ENCODE measurements at places on chromosomes 5 and 9. TPM values are rescaled to one million over a fixed set of nuclear protein-coding genes. Genes with fewer than 3 reads are reported as not detected.

The FPGS gene
- total RNA-seq, result 59.5 TPM

The WNK2 gene
- 0.49 TPM for total RNA-seq

The PHYKPL gene
- 25.2 TPM for total RNA-seq

The ANGPTL2 gene
- total RNA-seq, result 1.5 TPM

The SPATA31C2 gene
- total RNA-seq, result not detected

The PTGR1 gene
- total RNA-seq, result 62.0 TPM

The PCDHA12 gene
- total RNA-seq, result 0.45 TPM

The SOWAHA gene
- total RNA-seq, result not detected

The MLLT3 gene
- total RNA-seq, result 8.8 TPM

The TXNDC15 gene
- total RNA-seq, result 36.4 TPM

The ABO gene
- not detected for total RNA-seq

The PCAT7 gene
- not detected for total RNA-seq

- DNase-seq, result no peak
Observed at GRCh38 chr5:91061946-91062562, 321.1 kb downstream of the ARRDC3 start.

- DNase-seq, result peak; percentile 82
Observed at GRCh38 chr9:304519-305185, 90.0 kb downstream of the DOCK8 start.

GRCh38 chr9:28688172-28688571 lies 1114.9 kb upstream of the C9orf72 start:
- DNase-seq, result peak; percentile 54

- DNase-seq, result peak; percentile 5
Observed at GRCh38 chr5:148386041-148386440, 2.3 kb downstream of the FBXO38 start.

DNA sequence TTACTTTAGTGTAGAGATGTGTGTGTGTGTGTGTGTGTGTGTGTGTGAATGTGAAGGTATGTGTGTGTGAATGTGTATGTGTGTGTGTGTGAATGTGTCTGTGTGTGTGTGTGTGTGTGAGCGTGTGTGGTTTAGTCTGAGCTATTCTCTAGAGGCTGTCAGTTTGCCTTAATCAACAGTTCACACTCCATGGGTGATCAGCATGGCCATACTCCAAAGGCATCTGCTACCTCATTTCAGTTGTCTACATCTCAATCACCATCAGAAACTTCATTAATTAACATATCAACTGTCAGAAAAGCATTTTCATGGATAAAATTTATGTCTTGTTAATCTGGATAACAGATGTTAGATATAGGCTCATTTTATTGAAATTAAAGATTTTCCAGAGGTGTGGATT lies 103.1 kb upstream of the PTPN3 start:
- DNase-seq, result no peak

DNA sequence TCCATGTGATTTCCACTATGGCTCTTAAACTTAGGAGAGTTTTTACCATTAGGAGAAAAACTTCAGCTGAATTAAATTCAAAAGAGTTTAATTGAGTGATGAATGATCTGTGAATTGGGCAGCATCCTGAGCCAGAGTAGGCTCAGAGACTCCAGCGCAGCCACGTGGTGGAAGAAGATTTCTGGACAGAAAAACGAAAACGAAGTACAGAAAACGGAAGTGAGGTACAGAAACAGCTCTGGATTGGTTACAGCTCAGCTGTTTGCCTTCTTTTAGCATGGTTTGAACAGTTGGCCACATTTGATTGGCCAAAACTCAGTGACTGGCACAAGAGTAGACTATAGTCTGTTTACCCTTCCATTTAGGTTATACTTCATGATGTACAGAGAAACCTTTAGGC lies 69.2 kb upstream of the PLPP1 start:
- no peak for DNase-seq

DNA sequence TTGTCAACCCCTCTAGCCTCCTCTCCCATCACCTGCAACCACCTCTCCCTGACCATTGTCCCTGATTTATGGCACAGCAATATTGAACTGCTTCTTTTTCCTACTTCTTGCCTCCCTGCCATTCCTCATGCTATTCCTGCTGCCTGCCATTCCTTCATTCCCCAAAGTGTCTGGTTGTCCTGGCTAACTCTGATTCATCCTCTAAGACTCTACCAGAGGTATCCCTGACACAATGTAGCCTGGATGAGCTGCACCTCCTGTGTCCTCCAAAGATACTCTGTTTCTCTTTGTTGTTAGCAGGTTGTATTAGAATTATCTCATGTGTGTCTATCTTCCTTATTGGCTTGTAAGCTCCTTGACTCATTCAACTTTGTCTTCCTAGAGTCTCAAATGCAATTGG lies 53.5 kb upstream of the PTPN3 start:
- DNase-seq, result no peak

DNA sequence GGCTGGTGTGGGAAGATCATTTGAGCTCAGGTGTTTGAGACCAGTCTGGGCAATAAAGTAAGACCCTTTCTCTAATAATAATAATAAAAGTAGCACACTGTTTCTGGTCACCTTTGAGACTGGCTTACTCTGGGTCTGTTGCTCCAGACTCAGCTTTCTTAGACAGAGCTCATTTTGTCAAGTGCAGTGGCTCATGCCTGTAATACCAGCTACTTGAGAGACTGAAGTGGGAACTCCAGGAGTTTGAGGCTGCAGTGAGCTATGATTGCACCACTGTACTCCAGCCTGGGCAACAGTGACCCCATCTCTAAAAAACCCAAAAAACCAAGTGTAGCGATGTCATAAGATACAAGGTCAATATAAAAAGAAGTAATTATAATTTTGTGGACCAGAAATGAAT lies 36.4 kb upstream of the RNU6ATAC start:
- DNase-seq, result no peak

DNA sequence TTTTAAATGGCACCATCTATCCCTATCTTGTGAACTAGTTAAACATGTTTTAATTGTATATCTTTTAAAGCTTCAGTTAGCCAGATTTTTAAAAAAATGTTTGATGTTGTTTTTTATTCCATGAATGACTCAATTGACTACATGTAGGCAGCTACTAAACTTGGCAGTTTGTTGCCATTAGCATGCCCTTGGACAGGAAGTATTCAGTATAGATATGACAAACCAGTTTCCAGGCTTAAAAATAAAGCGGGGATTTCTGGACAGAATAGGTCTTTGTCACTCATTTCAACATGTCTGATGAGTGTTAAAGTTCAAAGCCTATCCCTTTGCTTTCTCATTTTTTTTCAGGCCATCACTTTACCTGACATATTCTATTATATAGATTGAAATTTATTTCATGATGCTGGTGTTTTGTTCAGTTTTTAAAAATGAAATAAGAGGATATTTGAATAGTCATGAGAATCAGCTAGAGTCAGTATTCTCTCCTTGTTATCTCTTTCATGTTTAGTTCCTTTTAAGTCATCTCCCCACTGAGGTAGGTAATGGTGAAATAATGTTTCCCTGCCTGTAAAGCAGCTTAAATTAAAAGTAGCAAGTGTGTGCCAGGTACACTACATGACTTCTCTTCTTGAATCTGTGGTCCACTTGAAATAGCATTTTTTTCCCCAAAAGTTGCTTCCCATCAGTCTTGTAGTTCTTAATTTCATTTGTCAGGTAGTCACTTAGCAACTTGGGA lies 11.9 kb downstream of the TNFAIP8 start:
- DNase-seq, result peak; percentile 85

DNA sequence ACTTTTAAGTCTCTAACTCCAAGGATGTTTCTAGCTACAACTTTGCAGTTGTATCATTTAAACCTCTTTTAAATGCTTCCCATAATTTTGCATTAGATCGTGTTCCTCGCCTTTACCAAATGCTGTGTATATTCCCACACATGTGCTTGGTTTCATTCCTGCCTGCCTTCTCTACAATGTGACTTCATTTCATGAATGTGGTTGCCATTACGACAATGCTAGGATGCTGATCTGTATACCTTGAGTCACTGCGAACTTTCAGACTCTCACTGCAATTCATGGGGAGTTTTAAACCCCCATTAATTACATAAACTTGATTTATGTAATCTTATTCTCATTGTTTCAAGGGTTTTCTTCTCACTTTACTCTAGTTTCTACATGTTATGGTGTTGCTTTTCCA lies 50.3 kb downstream of the UBE2QL1 start:
- no peak for DNase-seq

- DNase-seq, result peak; percentile 90
Observed at GRCh38 chr5:112958093-112959088, 18.2 kb upstream of the DCP2 start.

- DNase-seq, result no peak
Observed at GRCh38 chr5:76413746-76414145, 10.7 kb downstream of the IQGAP2 start.

DNA sequence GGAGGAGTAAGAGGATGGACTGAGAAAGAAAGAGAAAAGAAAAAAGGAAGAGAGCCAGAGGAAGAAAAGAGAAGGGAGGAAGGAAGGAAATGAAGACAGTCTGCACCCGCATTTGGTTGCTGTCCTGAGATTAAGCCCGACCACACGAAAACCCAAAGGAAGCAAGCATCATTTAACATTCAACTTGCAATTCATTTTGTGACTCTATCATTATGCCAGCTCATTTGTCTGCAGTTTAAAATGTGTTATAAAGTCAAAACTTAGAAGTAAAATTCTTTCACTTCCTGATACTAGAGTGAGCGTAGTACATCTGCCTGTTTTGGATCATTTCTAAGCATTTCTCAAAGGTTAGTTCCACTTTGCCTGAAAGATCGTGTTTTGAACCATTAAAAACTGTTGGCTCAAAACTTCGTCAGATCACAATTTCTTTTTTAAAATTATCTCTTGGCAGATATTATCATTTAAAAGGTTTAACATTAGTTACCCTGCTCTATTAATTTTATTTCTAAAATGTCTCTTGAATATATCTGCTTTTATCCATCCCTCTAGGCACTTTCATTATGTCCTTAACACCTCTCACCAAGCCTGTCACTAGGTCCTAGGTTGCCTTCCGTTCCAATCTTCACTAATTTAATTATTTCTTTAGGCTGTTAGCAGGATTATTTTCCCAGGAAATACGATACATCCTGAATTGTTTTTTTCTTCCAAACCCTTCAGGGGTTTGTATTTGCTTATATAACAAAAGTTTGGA lies 240.9 kb downstream of the TLE4 start:
- DNase-seq, result no peak

DNA sequence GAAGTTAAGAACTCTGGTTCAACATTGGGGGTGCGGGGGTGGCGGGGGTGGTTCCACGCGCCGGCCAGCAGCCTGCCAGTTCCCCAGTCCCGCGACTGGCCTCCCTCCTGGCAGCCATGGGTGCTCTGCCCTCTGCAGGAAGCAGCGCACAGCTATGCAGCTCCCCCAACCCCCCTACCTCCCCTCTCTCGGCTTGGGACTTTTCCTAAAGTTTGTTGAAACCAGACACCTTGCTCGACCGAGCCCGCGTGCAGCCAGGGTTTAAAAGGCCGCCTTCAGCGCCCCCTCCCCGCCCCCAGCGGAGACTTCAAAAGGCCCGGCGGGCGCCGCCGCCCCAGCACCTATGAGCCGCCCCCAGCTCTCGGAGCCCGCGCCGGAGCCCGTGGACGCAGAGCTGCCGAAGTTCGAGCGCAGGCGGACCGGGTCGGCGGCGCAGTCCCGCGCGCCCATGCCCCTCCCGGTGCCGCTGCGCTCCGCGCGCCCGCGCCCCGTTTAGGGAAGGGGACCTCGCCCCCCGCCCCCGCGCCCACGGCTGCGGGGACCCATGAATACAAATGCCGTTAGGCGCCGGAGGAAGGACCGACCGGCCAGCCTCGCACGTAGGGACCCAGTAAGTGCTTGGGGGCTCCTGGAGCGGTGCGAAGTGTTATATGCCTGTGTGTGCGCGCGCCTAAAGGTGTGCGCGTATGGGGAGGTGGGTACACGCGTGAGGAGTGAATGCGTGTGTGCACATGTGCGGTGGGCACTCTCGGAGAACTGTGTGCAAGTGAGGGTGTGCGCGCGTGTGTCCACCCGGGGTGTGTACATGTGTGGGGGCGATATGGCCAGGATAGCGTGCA lies 1.4 kb upstream of the COL27A1 start:
- DNase-seq, result peak; percentile 33

- DNase-seq, result peak; percentile 71
Observed at GRCh38 chr5:51567636-51568035, 184.4 kb downstream of the ISL1 start.

GRCh38 chr5:123617561-123617960 lies 105.6 kb downstream of the CSNK1G3 start:
- no peak for DNase-seq

DNA sequence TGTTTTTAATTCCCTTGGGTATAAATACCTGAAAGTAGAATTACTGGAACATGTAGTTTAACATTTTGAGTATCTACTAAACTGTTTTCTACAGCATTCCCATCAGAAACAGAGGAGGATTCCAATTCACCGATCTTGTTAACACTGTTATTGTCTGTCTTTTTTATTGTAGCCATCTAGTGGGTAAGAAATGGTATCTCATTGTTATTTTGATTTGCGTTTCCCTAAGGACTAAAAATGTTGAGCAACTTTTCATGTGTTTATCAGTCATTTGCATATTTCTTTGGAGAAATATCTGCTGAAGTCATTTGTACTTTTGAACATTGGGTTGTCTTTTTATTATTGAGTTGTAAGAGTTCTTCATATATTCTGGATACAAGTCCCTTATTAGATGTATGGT lies 135.2 kb upstream of the NFIL3 start:
- no peak for DNase-seq

DNA sequence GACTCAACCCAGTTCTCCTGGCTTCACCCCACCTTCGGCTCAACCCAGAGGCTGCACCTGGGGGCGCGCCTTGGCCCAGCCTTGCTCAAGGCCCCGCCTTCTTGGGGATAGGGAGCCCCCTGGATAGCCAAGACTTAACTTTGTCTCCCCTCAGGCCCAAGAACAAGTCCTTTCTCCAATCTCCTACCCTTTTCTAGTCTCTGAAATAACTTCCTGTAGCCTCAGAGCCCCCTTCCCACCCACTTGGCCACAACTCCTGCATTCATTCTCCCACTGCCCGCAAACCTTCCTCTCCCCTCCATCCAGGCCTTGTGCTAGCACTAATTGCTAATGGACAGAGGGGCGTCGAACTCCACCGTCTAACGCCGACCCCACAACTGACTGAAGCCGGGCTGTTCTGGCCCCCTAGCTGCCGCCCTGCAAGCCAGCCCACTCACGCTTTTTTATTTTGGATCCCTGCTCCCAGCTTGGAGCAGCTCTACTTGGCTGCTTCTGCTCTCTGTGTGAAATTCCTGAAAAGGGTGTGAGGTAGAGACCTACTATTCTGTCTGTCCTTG lies 579 bp upstream of the ASTN2 start:
- DNase-seq, result no peak

DNA sequence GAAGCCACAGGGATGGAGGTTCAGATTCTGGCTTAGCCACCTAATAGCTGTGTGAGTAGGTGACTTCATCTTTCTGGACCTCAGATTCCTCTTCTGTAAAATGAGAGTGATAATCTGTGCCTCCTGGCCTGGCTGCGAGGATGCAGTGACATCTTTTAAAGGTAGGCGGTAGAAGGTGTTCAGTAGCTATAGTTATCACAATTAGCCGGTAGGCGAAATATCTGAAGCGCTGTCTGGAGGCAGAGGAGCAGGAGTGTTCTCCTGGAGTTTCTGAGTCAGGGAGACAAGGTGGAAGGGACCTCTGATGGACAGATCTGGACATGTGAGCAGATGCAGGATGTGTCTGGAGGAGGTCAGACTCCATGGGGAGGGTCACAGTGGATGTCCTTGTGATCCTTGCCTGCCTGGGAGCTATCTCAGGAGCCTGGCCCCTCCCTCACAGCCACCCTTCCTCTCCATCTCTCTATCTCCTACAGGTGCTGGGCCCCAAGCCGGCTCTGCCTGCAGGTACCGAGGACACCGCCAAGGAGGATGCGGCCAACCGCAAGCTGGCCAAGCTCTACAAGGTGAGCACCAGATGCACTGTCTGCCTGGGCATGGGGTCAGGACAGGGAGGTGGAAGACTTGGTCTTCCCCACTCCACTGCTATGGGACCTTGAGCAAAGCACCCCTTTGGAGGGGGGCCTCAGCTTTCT lies 45.6 kb downstream of the GSN start:
- DNase-seq, result no peak

- no peak for DNase-seq
Observed at GRCh38 chr5:55418994-55419968, 111.5 kb downstream of the MTREX start.

Data from mammary epithelial cell (primary cell).